ENCODE measurements at places on chromosomes 2 and 18.

GRCh38 chr2:43872151-43872550 is 33.4 kb downstream of the ABCG8 start:
- DNase-seq = no peak

DNA sequence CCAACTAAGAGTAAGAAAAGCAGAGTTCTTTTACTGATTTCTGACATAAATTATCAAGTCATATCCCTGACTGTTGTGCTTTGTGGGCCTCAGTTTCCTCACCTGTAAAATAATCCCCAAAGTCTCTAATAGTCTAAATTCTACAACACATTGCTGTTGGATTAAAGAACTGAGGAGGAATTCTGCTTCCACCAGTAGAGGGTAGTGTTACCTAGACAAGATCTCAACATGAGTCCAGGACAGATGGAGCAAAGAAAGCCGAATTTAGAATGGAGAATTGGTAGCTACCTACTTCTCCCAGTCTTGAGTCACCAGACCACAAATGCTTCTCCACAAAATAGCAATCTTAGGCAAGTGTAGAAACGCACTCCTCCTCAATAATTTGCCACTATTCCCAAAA is 462.5 kb upstream of the FSHR start:
- DNase-seq = no peak

- DNase-seq = no peak
These were observed 5.4 kb downstream of the SNTG2 start for GRCh38 chr2:955829-956731.

DNA sequence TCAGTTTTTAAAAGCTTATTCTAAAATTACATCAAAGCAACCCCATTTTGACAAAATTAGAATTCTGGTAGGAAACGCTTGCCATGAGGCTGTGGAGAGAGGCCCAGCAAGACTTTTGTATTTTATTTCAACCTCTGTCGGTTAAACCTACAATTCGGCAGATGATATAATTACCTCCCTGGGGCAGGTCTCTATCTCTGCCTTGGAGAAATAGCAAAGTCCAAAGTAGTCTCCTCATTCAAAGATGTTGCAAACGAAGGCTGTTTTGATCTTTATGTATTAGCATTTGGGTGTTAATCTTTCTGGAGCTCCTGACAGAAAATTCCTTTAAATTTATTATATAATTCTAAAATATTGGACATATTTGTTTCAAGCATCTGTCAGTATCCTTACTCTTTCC is 35.6 kb downstream of the GALM start:
- no peak for DNase-seq

GRCh38 chr2:119177838-119178190 is 19.3 kb upstream of the C1QL2 start:
- DNase-seq = no peak
